NCI-H1694 (cell line): ENCODE measurements at places on chromosomes 11 and 22.

DNA sequence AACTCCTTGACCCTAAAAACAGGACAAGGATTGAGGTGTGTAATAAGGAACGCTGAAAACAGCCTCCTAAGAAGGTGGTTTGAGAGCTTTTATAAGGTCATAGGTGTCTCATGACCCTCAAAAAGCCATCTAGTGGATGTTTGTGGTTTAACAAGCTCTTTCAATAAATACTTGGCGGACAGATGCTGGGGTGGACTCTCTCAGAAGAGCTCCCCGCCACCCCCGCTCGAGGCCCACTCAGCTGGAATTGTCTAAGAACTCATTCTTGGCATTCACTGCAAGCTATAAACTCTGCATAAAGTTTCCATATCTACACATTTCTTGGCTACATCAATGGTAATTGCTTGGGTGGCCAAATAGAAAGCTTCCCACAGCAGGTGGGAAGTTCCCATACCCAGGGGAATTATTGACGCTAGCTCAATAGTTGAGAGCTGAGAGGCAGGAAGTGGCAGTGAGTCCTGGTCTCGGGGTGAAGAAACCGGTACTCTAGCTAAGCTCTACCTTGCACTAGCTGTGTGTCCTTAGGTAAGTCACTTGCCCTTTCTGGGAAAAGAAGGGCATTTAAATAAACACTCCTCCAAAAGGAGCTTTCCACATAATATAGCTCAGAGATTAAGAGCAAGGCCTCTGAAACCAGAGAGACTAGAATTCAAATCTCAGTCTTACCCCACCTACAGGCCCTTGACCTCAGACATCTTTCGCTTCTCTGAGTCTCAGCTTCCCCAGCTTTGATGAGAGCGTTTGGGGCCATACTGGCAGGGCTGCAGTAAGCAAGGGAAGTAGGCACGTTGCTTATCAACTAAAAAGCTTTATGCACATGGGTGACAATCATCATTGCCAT, 6.4 kb downstream of the MS4A15 start:
- no peak for DNase-seq

DNA sequence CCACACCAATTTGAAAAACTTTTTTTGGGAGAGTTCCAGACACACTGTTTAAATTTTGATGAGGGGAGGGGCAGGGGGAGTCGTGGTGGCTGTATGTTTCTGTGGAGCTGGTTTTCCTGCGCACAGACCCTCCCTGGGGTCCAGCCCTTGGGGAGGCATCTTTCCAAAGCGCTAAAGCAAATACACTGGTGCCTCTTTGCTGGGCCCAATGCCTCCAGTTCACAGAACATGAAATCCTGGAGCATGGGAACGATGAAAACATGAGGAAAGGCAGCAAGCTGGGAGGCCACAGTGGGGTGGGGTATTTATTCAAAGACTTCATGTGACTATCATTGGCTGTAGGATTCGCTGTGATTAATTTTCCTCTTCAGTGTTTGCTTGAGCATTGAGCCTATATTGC, 135.3 kb downstream of the CCDC34 start:
- no peak for DNase-seq

- no peak for DNase-seq
These were observed 50.2 kb downstream of the FLRT1 start for GRCh38 chr11:64085906-64086257.

DNA sequence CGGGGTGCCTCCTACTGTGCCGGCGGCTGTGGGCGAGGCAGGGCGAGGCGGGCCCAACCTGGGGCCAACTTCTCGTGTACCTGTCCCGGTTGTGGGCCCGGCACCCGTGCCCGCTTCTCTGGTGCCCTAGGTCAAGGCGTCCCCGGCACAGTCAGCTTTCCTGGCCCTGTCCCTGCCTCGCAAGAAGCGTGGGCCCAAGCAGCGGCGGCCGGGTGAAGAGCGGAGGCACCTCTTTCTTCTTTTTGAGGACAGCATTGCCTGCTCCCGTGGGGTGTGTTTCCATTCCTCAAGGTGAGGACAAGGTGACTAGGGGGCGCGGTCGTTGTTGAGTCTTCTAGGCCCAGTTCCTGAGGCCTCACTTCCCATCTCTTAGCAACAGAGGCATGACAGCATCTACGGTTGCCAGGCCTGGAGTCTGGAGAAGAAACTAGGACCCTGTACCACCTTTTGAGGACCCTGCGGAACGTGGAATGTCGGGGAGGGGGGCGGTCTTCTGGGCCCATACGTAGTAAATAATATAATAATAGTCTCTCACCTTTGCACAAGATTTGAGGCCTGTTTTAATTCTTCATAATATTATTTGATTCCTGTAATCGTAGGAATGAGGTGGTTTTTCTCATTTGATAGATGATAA, 418 bp downstream of the ACO2 start:
- DNase-seq, result no peak
